ENCODE measurements at places on chromosomes 7 and 10.

- no peak for DNase-seq
Measured at GRCh38 chr10:78428579-78428978, 394.9 kb downstream of the RPS24 start.

- no peak for DNase-seq
Measured at GRCh38 chr10:113000442-113000841, 50.4 kb downstream of the TCF7L2 start.

DNA sequence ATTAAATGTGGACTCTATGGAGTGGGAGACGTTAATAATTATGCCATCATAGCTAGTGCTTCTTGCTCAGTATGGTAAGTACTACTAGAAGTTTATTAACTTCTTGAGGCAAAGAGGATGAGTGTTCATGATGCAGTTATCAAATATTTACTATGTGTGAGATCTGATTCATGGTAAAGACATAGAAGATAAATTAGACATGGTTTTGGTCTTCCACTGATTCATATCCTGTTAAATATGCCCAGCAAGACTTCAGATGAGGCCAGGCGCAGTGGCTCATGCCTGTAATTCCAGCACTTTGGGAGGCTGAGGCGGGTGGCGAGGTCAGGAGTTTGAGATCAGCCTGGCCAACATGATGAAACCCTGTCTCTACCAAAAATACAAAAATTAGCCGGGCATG lies 547.1 kb upstream of the ANKRD30A start:
- no peak for DNase-seq

- DNase-seq: no peak
Measured at GRCh38 chr10:17196573-17196972, 4.9 kb downstream of the TRDMT1 start.

DNA sequence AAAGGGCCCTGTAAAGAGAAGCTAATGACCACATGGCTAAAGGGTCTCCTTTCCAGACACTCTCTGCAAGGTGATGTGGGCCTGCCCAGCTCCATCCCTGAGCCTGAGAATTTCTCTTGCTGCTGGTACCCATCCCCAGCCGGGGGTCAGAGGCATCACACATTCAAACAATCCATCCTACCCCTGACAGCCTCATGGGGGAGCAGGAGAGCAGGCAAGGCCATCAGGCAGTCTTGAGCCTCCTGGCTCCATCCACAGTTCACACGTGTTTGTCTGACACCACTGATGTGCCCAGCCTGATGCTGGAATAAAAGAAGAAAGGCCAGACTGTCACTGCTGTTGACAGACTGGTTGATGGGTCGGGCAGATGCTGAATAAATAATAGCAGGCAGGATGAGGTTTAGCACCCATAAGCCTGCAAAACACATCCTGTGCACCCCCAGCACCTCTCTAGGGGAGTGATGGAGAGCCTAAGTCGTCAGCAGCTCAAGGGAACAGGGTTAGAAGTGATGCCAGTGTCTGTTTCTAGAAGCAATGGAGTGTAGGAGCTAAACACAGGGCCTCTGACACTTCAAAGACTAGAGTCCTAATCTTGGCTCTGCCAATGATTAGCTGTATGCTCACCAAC lies 43.5 kb downstream of the TLL2 start:
- DNase-seq: peak; percentile 3

GRCh38 chr7:18534481-18534880 lies 38.9 kb downstream of the HDAC9 start:
- DNase-seq: no peak

DNA sequence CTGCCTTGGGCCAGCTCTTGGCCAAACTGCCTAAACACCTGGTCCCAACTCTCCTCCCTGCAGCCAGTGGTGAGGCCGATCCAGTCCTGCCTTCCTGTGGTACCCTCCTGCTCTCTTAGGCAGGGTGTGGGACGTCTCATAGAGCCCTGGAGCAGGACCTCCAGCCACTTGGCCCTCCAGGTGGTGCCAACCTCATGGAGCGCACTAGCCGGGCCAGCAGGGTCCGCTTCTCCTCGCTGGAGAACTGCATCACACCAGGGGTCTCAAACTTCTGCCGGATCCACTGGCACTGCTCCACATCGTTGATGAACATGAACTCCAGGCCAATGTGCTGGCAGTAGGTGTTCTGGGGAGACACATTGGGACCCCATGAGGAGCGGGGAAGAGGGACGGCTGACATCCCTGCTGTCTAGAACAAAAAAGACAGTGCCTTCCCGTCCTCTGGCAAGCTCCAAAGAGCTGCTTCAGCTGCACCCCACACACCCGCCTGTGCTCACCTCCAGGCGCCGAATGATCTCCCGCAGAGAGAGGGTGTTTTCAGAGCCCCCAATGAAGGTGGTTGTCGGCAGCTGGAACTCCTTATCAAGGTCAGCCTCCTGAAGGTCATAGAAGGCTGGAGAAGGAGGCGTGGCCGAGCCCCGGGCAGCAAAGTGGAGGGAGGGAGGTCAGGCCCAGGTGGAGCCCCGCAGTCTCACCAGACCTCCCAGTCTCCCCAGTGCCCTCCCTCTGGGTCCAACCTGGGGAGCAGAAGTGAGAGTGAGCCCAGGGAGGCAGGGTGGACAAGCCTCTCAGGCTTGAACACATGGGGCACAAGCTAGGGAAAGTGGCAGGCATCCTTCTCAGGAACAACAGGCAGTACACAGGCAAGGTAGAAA lies 10.2 kb downstream of the OGDHL start:
- DNase-seq: no peak

DNA sequence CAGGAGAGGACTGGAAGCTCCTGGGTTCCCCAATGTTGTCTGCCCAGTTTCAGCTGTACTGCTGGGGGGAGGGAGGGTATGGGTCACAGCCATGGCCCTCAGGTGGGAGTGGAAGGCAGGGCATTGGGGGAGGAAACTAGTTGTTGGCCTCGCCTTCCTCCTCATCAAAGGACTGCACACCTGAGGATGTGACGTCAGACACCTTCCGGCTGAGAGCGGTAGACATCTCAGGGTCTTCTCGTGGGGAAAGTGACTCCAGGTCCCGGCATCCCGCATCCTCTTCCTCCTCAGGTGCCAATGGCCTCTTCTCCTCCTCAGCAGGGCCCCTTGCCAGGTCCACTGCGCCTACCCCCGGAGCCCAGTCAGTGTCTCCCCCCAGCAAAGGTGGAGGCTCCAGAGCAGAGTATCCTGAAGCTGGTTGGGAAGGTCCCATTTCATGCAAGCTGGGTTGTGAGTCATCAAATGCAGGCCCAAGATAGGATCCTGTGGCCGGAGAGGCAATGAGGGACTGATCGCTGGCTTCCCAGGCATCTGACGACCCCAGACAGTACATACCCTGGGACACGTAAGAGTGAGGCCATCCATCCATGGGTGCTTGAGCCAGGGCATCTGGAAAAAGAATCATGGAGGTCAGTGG lies 6.0 kb downstream of the FAM131B start:
- no peak for DNase-seq

DNA sequence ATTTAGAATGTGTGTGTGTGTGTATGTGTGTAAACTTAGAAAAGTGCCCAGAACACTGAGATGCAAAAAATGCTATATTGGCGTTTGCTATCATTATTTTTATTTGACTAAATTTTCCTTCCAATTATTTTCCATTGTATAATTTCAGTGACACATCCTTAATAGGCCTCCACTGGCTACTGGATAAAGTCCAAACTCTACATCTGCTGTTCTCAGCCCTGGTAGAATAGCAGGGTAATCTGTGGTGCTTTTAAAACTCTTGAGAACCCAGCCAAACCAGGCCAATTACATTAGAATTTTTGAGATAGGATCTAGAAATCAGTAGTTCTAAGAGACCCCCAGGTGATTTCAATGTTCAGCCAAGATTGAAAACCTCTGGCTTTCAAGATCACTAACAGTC lies 66.4 kb downstream of the ZNF503 start:
- DNase-seq: no peak

DNA sequence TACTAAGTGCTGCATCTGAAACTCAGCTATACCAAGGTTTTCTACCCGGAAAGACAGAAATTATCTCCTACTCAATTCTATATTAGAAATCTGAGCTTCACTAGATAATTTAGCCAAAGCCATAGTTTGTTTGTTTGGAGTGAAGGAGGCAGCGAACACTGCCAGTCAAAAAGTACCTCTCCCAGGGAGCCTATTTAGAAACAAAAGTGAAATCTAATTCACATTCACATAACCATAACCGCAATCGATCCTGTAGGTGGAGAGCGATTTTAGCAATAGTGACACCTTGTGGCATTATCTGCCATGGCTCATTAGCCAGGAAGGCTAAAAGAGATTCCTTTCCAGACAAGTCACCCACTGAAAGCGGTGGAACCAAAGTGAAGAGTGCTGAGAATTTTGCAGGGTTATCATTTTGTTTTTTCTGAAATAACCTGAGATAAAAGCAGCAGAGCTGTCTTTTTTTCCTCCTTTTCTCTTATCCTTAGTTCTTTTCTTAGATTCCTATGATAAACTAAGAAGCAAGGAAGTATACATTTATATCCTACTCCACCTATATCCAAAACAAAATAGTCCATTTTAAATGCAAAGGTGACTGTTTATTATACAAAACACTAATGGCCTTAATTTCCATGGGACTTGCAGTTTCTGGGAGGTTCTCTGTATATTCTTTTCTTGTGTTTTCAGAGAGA lies 83.7 kb upstream of the BET1 start:
- peak; percentile 76 for DNase-seq

DNA sequence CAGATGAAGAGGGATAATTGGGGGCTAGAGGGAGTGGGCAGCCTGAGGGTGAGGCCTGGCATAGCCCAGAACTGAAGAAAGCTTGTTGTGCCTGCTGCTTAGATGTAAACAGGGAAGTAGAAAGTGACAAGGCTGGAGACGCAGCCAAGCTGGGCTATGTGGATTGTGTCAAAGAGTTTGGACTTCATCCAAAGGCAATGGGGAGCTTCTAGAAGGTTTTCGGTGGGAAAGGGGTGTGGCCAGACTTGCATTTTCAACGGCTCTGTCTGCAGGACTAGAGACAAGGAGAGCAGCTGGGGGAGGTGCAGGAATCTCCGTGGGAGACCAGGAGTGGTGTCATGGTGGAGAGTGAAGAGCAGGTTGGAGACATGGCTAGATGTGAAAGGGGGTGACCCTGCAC lies 48.8 kb downstream of the GOLGA7B start:
- no peak for DNase-seq

GRCh38 chr7:49137978-49138377 lies 213.6 kb downstream of the CDC14C start:
- DNase-seq: no peak

GRCh38 chr7:68146983-68147382 lies 1150.3 kb downstream of the TYW1 start:
- no peak for DNase-seq

DNA sequence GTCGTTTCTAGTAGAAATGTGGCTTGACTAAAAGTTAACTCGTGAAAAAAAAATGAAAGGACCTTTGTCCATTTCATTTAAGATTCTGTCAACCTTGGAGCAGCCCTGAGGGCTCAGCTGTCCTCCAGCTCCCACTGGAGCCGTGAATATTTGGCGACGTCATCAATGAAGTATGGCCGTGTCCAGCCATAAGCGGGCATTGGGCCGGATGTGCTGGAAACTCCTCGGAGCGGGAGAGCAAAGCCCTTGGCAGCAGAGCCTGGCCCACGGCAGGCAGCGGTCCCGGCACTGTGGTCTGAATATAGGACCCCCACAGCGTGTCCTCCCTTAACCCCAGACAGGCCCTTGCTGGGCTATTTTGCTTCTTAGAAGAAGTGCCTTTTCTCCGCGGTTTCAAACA lies 50.0 kb downstream of the JAKMIP3 start:
- DNase-seq: no peak

- DNase-seq: no peak
Measured at GRCh38 chr7:29430279-29430949, 133.2 kb upstream of the PRR15 start.

GRCh38 chr7:123054357-123055133 lies 59.0 kb upstream of the TAS2R16 start:
- no peak for DNase-seq

DNA sequence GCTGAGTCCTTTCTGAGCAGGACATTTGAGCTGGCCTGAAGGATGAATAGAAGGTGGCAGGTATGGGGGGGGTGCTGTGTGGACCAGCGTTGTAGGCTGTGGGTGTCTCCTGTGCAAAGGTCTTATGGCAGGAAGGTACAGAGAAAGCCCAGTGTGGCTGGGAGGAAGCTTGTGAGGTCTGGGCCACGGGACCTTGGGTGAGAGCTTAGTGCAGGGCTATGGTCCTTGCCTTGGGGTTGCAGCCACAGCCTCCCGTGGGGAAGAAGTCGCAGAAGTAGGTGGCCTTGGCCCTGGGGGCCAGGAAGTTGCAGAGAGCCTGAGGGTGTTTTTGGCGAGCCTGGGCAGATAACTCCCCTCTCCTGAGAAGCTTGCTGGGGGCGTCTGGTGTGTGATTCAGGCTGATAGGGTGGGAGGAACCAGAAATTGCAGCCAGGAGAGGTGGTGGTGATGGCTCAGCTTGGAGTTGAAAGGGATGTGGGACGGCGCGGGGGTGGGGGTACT lies 172.0 kb upstream of the TNRC18 start:
- DNase-seq: no peak

- no peak for DNase-seq
Measured at GRCh38 chr7:26857506-26858240, 6.7 kb downstream of the SKAP2 start.

DNA sequence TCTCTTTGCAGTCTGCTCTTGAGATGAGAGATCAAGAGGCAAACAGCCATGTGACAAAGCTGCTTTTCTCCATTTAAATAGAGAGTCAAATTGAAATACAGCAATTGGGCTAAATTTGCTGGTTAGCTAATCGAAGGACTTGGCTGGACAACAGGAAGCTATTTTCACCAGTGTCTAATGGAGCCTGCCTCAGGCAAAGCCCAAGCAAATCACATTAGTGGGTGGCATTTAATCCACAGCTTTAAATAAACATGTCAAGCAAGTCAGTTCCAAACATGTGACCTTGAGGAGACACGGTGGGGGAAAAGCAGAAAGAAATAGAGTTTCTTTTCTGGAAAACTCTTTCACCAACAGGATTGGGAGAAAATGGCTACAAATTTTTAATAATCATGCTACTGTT lies 180.5 kb upstream of the AOAH start:
- no peak for DNase-seq

DNA sequence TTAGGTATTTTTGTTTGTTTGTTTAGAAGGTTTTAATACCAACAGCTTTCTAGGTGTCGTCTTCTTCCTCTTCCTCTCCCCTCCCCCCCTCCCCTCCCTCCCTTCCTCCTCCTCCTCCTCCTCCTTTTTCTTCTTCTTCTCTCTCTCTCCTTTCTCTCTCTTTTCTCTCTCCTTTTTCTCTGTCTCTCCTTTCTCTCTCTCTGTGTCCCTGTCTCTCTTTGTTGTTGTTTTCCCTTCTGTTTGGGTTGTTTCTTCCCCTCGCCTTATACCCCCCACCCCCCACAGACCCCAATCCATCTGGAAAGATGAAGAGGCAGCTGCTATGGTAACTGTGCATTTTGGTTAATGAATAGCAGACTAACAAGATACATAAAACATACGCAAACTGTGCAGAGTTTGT lies 75.5 kb downstream of the BTRC start:
- no peak for DNase-seq

- no peak for DNase-seq
Measured at GRCh38 chr10:29692121-29692539, 57.4 kb upstream of the SVIL start.
